Non-pigmented ciliary epithelial cell (primary cell): ENCODE measurements at places on chromosomes 6 and 20.

GRCh38 chr6:144284478-144284782 is 705 bp upstream of the UTRN start:
- no peak for DNase-seq

- DNase-seq = no peak
Observed at GRCh38 chr6:16854986-16855385, 93.7 kb upstream of the ATXN1 start.

- no peak for DNase-seq
Observed at GRCh38 chr6:157550114-157550989, 169.4 kb downstream of the ZDHHC14 start.

DNA sequence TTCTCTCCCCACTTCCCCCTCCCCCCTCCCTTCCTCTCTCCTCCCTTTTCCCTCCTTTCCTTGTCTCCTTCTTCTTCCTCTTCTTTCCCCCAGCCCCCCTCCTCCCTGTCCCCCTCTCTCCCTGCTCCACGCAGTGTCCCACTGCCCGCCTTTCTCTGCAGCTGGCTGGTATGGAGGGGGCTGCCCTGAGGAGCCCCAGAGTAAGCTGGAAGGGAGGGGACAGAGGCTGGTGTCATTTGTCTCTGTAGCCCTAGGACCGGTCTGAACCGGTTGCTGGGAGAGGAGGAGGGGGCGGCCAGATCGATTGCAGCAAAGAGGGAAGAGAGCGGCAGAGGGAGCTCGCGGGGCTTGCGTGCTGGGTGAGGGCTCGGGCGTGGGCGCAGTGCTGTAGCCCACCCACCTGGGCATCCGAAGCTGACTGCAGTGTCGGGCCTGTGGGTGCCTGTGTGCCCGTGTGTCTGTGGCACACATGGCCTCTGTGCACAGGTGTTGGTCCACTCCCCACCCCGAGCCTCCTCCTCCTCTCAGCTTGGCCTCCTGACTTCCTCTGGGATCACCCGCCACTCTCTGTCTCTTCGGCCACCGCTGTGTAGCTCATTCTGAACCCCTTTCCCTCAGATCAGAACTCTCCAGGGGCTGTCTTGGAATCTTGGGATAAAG is 50.6 kb downstream of the SRC start:
- no peak for DNase-seq

GRCh38 chr6:8130399-8130798 is 28.1 kb upstream of the EEF1E1 start:
- no peak for DNase-seq

- DNase-seq = no peak
Observed at GRCh38 chr6:23114812-23115504, 545.6 kb downstream of the HDGFL1 start.

DNA sequence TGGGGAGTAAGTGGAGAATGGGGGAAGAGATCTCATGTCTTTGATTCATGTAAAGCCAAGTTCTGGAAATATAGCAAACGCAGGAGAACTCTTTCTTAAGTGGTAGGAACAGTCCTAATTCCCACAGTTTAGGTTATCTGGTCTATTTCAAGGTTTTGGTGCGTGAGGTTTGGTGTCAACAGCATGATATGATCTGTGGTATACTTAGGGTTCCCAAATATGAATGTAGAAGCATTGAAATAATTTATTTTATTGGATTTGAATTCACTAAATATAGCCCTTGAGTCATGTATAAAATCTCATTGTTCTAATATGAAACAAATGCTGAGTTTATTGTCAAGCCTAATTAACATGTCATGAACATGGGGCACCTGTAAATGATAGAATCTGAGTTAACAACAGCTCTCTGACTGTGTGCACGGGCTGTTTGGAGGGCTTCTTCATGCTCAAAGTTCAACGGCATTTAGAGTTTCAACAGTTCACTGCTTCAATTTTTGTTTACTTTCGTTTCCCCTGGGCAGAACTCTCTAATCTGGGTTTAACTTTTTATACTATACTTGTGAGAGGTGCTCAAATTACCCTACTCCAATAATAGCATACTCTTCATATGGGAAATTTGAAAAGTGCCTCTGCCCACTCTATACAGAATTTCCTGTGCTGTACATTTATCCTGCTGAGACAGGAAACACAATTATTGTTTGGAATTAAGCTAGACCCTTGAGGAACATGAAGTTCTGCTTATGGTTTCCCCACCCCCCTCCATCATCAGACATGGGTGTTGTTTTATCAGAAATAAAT is 236.3 kb upstream of the ZNF217 start:
- DNase-seq = no peak

GRCh38 chr6:72784581-72784980 is 162.7 kb downstream of the KCNQ5 start:
- no peak for DNase-seq

- DNase-seq = no peak
Observed at GRCh38 chr6:71707059-71707458, 179.3 kb upstream of the RIMS1 start.

DNA sequence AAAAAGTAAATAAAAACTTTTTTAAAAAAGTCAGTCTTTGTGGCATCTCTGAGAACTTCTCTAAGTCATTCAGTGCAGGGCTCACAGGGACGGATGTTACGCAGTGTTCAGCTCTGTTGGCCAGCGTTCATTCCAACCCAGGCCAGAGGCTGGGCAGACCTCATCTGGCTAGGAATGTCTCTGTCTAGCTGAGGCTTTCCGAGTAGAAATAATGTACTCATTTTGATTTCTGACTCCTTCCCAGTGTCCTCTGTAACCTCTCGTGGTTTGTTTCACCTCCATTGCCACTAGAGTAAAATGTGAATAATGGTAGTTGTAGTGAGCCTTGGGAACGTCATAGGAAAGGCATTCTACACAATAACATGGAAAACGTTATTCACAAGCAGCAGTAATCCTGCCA is 135.1 kb downstream of the TMEM242 start:
- DNase-seq = peak; percentile 53

GRCh38 chr6:16092990-16093389 is 35.9 kb upstream of the MYLIP start:
- DNase-seq = no peak

GRCh38 chr6:29872791-29873190 is 45.2 kb downstream of the HLA-G start:
- DNase-seq = no peak

- DNase-seq = peak; percentile 37
Observed at GRCh38 chr6:15399641-15400470, 154.0 kb downstream of the JARID2 start.

DNA sequence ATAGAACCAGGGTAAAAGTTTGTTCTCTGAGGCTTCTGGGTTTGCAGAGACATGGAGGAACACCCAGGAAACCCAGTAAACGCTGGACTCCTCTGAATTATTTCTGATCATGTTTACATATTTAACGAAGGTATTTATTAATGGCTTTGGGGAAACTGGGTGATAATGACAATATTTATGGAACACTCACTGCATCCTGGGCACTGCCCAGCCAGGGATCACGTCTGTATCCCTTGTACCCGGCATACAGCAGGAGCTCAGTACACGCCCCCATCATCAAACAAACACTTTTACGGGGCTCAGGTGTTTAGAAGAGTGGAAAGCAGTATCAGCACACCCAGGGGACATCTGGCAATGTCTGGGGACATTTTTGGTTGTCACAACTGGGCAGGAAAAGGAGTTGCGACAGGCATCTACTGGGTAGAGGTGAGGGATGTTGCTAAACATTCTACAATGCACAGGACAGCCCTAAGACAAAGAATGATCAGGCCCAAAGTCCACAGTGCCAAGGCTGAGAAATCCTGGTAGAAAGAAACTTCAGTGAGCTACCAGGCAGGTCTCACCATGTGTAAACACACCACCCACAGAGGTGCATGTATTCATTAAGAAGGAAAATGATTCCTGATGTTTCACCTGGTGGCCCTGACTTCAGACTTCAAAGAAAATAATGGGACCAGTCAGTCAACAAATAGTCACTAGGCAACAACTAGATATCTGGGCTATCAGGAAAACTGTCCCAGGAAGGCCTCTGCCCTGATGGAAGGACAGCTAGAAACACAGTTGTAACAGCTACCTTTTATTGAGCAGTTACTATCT is 35.3 kb downstream of the ZMYND8 start:
- no peak for DNase-seq

GRCh38 chr6:100693249-100693927 is 187.7 kb downstream of the ASCC3 start:
- no peak for DNase-seq

GRCh38 chr6:36999751-37000125 is 5.7 kb upstream of the FGD2 start:
- no peak for DNase-seq

- DNase-seq = no peak
Observed at GRCh38 chr6:71224011-71224410, 64.6 kb upstream of the OGFRL1 start.

GRCh38 chr6:69780585-69781178 is 16.1 kb downstream of the LMBRD1 start:
- no peak for DNase-seq

GRCh38 chr6:87808005-87808757 is 106.1 kb upstream of the AKIRIN2 start:
- DNase-seq = no peak

GRCh38 chr6:63862486-63863198 is 227.0 kb downstream of the PHF3 start:
- no peak for DNase-seq

DNA sequence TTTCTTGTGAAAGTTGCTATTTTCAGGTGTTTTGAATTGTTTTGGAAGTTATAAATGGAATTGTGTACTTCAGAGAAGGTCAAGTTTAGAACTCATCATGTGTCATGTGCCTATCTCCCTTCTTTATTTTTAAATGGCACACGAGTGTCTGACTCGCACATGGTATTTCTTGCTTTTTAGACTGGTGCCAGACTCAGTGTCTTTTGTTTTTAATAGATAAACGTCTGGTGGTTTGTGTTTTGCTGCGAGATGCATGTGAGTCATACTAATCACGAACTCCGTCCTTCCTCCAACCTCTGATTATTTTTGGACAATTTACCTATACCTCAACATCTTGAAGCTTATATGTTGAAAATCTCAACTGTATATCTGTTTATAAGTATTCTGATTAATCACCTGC is 292.1 kb downstream of the CDKAL1 start:
- no peak for DNase-seq

GRCh38 chr6:82617648-82618047 is 254.0 kb downstream of the TPBG start:
- no peak for DNase-seq

GRCh38 chr20:47843886-47844567 is 58.7 kb upstream of the SULF2 start:
- DNase-seq = no peak

- no peak for DNase-seq
Observed at GRCh38 chr6:130674604-130675003, 152.6 kb upstream of the SMLR1 start.

DNA sequence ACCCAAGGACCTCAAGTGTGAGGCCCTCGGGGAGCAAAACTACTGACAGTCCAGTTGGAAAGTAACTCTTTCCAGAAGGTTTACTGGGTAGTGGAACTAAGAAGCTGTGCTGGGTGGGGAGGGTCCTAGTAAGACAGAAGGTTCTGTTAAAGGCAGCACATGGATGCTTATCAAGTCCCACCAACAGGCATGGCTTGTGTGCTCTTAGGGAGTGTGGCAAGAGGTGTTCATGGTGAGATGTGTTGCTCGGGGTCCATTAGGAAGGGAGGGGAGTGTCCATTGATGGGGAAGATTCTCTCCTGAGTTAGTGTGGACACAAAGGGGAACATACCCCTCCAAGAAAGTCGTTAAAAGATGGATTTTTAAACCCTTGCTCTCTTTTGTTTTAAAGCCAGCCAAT is 120.6 kb downstream of the LY86 start:
- DNase-seq = no peak

GRCh38 chr20:57680131-57680716 is 29.6 kb downstream of the PMEPA1 start:
- DNase-seq = no peak
